Common myeloid progenitor, CD34-positive (primary cell): ENCODE measurements at places on chromosomes 11 and 22.

GRCh38 chr11:121581607-121582006 is 128.8 kb upstream of the SORL1-AS1 start:
- DNase-seq, result peak; percentile 29

DNA sequence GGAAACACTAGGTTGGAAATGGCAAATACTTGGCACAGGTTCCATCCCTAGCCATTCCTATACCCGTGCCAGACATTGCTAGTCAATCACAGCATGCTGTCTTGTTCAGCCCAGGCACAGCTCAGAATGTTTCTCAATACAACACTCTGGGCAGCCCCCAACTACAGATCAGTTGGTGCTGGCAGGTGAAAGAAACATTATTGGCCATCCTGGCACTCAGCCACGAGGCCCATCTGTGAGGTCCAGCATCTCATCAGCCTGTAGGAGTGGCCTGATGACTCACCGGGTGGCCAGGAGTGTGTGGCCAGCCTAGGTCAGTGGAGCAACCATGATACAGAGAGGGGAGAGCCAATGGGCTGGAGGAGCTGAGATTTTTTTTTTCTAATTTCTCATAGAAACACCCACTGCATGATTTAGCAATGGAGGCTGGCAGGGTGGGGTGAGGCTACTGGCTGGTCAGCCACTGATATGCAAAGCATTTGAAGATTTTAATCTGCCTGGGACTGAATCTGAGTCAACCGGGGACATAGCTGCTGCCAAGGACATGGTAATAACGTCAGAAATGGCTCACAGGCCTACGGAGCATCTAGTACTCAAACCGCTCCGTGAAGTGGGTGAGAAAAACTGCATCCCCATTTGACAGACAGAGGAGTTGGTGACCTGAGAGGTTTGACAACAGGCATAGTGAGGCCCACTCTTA is 5.4 kb downstream of the MYO18B start:
- DNase-seq, result no peak

GRCh38 chr11:43894546-43894945 is 13.9 kb downstream of the ALKBH3 start:
- no peak for DNase-seq

- DNase-seq, result no peak
Measured at GRCh38 chr11:70567680-70568034, 169.3 kb downstream of the CTTN start.

DNA sequence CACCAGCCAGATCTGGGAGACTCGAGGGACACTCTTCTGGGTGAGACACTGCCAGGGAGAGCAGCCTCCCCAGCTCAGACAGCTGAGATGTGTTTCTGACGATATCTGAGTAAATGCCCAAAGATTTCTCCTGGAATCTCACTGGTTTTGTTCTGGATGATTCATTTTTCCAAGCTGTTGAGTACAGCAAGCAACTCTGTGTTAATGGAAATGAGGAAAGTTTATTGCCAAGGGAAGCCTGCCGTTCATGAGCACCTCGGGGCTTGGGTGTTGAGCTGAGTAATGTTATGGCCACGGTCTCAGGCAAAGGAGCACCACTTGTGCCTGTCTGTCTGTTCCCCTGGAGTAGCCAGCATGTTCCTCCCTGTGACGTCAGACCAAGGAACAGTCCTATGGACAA is 1132.4 kb downstream of the BRD1 start:
- DNase-seq, result no peak

- DNase-seq, result no peak
Measured at GRCh38 chr22:48551716-48552268, 1275.9 kb downstream of the BRD1 start.

DNA sequence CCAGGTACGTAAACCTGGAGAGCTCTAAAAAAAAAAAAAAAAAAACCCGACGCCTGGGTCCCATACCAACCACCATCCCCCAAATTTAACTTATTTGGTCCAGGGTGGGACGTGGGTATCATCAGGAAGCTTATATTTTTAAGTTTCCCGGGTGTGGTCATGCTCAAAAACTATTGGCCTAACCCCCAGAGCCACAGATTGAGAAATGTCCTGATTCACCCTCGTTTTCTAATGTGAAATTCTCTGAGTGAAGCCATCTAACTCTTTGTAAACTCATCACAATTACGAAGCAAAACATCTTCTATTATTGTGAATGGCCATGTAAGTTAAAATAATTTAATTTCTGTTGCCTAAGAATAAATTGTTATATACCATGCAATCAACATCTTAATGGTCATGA is 29.6 kb downstream of the PAK1 start:
- DNase-seq, result no peak
